ENCODE measurements at places on chromosomes 13 and 19.

DNA sequence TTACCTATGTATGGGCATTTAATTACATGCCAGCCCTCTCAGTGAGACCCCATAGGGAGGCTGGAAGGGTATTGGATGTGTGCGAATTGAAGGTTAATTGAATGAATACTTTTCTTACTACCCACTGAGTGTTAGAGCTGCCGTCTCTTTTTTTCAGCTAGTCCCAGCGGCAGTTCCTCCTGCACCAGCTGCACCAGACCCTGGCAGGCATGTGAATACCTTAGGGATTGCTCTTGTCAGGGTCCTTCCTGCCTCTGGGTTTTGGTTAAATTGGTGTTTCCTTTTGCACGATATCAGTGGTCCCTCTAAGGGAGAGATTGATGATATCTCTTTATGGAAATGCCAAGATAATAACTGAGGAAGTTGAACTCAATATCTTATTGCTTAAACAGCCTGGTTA, 9.8 kb upstream of the CXCL17 start:
- DNase-seq: no peak

GRCh38 chr19:48696353-48697010, 711 bp downstream of the FUT2 start:
- DNase-seq: no peak

DNA sequence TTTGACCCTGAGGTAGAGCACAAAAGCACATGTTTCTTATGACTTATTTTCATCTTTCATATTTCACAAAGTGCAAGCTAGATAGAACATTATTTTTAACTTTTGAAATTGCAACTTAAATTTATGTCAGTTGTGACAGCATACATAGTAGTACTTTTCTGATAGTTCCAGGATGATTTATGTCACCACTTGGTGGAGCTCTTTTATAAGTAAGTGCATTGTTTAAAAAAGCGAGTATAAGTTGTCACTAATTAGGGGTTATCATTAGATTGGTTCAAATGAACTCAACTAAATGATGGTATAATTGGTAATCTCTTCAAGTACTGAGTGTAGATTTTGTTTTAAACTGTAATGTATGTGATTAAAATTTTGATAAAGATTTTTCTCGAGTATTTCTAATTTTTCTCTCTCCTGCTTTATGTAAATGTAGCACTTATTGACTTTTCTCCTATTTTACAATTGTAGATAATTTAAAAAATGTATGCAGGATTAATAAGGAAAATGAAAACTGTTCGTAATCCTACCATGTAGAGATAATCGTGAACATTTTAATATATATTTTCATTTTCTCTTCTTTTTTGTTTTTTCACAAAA, 31.1 kb downstream of the RB1 start:
- no peak for DNase-seq

DNA sequence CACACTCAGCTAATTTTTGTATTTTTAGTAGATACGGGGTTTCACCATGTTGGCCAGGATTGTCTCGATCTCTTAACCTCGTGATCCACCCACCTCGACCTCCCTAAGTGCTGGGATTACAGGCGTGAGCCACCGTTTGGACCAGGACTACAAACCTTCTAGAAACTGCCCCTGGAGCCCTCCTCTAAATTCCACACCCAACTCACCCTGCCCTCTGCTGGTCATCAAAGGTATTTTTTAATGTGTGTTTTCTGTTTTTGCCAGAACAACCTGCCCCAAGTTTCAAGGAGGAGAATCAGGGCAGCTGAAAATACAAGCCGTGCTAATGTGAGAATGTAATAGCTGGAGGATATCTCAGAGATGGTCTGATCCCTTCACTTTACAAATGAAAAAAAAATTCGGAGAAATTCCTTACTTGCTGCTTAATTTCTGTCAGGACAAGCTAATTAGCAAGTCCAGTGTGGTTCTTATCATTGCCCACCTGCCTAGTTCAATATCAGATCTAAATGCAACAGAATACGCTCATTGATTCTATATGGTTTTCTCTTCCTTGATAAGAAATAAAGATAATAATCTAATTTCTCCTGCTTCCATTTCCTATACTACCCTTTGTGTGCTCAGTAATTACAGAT, 4.1 kb downstream of the ATP8A2 start:
- peak; percentile 45 for DNase-seq

DNA sequence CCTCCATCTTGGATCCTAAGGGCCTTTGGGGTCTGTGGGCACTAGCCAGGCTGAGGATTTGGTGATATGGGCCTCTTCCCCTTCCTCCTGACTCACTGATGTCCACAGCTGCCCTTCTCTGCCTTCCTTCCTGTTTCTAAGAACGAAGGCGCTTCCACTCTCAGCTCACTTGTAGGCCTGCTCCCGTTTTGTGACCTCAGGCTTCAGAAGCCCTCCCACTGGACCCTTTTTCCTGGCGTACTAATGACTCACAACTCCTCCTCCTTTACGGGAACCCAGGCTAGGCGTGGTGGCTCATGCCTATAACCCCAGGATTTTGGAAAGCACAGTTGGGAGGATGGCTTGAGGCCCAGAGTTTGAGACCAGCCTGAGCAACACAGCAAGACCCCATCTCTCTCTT, 55.6 kb downstream of the TMED1 start:
- DNase-seq: no peak

DNA sequence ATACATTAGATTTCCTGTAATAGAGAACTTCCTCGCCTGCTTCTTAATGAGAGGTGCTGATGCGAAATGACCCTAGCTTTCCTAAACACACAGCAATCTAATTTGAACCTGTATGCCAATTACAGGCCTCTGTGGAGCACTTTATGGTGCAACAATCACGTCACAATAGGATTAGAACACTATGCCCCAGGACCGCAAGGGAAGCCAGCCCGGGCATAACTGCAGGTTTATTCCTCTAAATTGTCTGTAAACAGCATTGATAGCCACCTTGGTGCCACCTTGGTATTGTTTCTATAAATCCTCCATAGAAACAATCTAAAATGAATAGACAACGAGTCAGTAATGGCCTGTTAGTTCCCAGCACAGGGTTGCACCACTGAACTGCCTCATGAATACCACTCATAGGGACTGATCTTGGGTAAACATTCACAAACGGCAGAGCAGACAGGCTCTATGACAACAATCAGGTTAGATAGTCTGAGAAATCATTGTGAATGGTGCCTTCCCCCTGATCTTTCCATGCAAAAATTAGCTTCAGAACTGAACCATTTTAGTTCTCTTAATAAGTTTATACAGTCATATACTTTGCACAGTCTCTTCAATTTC, 182.5 kb upstream of the OBI1 start:
- DNase-seq: no peak

Data from HuH-7.5 (cell line).